SJSA1 (cell line): ENCODE measurements at places on chromosomes 12 and 14. TPM values are rescaled to one million over a fixed set of nuclear protein-coding genes. Genes with fewer than 3 reads are reported as not detected.

The CLEC4E gene
- not detected in 2 replicates for total RNA-seq

The TAS2R50 gene
- 0.84 TPM in 1 of 2 replicates, not detected in the other for total RNA-seq

The OR6S1 gene
- total RNA-seq, result not detected in 2 replicates

The LGMN gene
- total RNA-seq, result 136 and 156 TPM in 2 replicates

The RTN1 gene
- total RNA-seq, result 0.18 TPM in 1 of 2 replicates, not detected in the other

The STAC3 gene
- total RNA-seq, result 0.68 TPM in 1 of 2 replicates, not detected in the other

The KIF5A gene
- total RNA-seq, result 2.1 and 2.8 TPM in 2 replicates

The SYNE3 gene
- 8.3 and 11.5 TPM in 2 replicates for total RNA-seq

The TNS2 gene
- total RNA-seq, result 8.8 and 18.4 TPM in 2 replicates

The FOXN3 gene
- total RNA-seq, result 19.3 and 31.0 TPM in 2 replicates

The GOLGA5 gene
- 22.7 and 32.7 TPM in 2 replicates for total RNA-seq

The DDHD1 gene
- total RNA-seq, result 8.7 and 12.7 TPM in 2 replicates

The ADAM21 gene
- total RNA-seq, result 0.26 TPM in 1 of 2 replicates, not detected in the other

The IGFBP6 gene
- total RNA-seq, result 58.0 and 64.5 TPM in 2 replicates

The TMEM260 gene
- total RNA-seq, result 3.2 and 7.0 TPM in 2 replicates

The GAS2L3 gene
- 32.9 and 55.7 TPM in 2 replicates for total RNA-seq

The MANSC4 gene
- total RNA-seq, result not detected in 2 replicates

The IL31 gene
- not detected in 2 replicates for total RNA-seq

The KLRC1 gene
- not detected in 2 replicates for total RNA-seq

The OR6C2 gene
- total RNA-seq, result not detected in 2 replicates

The GARIN6 gene
- total RNA-seq, result not detected in 2 replicates

The RBMS2 gene
- 17.0 and 31.0 TPM in 2 replicates for total RNA-seq

The CPNE6 gene
- not detected in 2 replicates for total RNA-seq

The SLC10A1 gene
- not detected in 2 replicates for total RNA-seq

The RND1 gene
- total RNA-seq, result not detected in 2 replicates

The DAO gene
- not detected in 2 replicates for total RNA-seq

The BCAT1 gene
- total RNA-seq, result 102 and 107 TPM in 2 replicates

The TEX52 gene
- total RNA-seq, result not detected in 2 replicates

The NTN4 gene
- total RNA-seq, result 44.9 and 59.5 TPM in 2 replicates

The IL22 gene
- total RNA-seq, result not detected in 2 replicates

The NRXN3 gene
- 1.0 and 6.5 TPM in 2 replicates for total RNA-seq

The IFI27 gene
- 267 and 474 TPM in 2 replicates for total RNA-seq

The GLIPR1L1 gene
- not detected in 2 replicates for total RNA-seq

The OAS2 gene
- total RNA-seq, result 0.26 and 0.85 TPM in 2 replicates

The DBX2 gene
- not detected in 2 replicates for total RNA-seq

The FBRSL1 gene
- total RNA-seq, result 0.66 and 2.8 TPM in 2 replicates

The FZD10 gene
- total RNA-seq, result not detected in 2 replicates

The TSHR gene
- not detected in 2 replicates for total RNA-seq

The MYO1H gene
- not detected in 2 replicates for total RNA-seq

The CNTN1 gene
- 1.4 and 4.6 TPM in 2 replicates for total RNA-seq

The SLC39A2 gene
- total RNA-seq, result not detected in 2 replicates

The HNF1A gene
- total RNA-seq, result not detected in 2 replicates

The CD4 gene
- not detected in 2 replicates for total RNA-seq

The NXPH4 gene
- total RNA-seq, result 0.13 TPM in 1 of 2 replicates, not detected in the other

The SBNO1 gene
- 17.2 and 19.2 TPM in 2 replicates for total RNA-seq

The IFT81 gene
- total RNA-seq, result 9.8 and 10.6 TPM in 2 replicates

The TMEM119 gene
- 225 and 311 TPM in 2 replicates for total RNA-seq

The CLEC4D gene
- total RNA-seq, result not detected in 2 replicates

The FGF6 gene
- total RNA-seq, result not detected in 2 replicates

The MED6 gene
- 20.1 and 36.6 TPM in 2 replicates for total RNA-seq

The P2RX7 gene
- total RNA-seq, result 2.2 and 3.1 TPM in 2 replicates

The CCDC38 gene
- 0.39 TPM in 1 of 2 replicates, not detected in the other for total RNA-seq

The LMO3 gene
- total RNA-seq, result not detected in 2 replicates

The HSP90B1 gene
- total RNA-seq, result 682 and 975 TPM in 2 replicates

The PLEKHH1 gene
- total RNA-seq, result 0.97 TPM in 1 of 2 replicates, not detected in the other

The AHNAK2 gene
- total RNA-seq, result 4.3 and 8.9 TPM in 2 replicates

The DPPA3 gene
- total RNA-seq, result not detected in 2 replicates

The KRT79 gene
- total RNA-seq, result 0.08 and 1.1 TPM in 2 replicates

The SYCP3 gene
- total RNA-seq, result not detected in 2 replicates

The TMEM132D gene
- total RNA-seq, result not detected in 2 replicates
